ENCODE measurements at places on chromosomes 13 and 19.

- DNase-seq: no peak
Observed at GRCh38 chr19:33063753-33064457, 783 bp downstream of the RHPN2 start.

DNA sequence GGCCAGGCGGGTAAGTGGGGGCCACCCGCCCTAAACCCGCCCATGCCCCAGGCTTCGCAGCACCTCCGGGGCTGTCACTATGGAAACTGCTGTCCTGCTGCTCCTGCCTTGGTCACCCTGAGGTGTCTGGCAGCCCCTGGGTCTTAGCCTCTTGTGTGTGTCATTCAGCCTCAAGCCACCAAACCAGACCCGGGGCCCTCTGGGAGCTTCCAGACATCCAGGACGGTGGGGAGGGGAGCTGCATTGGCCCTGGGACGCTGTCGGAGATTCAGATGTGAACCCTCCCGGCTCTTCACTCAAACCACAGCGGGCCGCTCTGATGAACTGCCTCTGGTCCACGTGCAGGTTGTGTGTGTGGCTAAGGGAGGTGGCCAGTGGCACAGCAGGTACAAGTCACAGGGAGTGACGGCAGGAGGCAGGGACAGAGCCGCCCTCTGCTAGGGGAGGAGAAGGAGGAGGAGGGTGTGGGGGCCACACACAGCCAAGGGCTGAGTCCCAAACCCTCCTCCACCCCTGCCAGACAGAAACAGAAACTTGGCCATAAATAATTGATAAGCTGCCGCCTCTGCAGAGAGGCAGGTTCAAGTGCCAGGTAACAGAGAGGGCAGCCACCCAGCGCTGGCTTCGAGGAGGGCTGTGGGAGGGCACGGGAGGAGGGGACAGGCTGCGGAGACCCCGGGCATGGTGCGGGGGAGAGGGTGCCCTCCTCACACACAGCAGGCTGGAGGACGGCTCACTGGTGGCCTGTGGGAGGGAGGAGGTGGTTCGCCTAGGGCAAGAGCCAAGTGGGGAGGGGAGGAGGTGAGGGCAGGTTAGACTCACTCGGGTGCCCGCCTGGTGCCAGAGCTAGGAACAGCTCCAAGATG is 8.0 kb downstream of the NANOS3 start:
- DNase-seq: no peak

DNA sequence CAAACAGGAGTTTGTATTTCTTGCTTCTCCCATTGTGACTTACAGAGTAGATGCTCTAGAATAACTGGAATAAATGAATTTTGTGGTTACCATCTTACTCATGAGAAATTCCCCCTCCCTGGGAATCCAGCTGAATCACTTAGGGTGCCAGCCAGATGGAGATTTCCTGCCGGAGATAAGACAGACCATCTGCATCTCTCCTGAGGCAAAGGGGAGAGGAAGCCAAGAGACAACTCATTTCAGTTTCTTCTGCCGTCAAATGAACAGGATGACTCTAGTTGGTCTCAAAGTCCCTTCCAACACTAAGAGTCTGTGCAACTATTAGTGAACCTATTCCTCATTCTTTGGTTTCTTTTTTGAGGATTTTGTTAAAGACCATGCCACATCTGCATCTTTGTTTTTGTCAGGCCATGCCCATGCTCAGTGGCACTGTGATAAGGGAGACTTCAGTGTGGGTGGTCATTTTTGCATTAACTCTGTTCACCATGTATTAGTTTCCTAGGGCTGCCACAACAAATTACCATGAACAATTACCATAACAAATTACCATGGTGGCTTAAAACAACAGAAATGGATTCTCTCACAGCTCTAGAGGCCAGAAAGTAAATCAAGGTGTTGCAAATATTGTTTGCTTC is 112.8 kb downstream of the NDFIP2 start:
- DNase-seq: no peak

GRCh38 chr19:43624933-43625332 is 5.5 kb upstream of the ZNF428 start:
- peak; percentile 84 for DNase-seq

GRCh38 chr13:34161931-34162543 is 344.1 kb downstream of the RFC3 start:
- DNase-seq: no peak

DNA sequence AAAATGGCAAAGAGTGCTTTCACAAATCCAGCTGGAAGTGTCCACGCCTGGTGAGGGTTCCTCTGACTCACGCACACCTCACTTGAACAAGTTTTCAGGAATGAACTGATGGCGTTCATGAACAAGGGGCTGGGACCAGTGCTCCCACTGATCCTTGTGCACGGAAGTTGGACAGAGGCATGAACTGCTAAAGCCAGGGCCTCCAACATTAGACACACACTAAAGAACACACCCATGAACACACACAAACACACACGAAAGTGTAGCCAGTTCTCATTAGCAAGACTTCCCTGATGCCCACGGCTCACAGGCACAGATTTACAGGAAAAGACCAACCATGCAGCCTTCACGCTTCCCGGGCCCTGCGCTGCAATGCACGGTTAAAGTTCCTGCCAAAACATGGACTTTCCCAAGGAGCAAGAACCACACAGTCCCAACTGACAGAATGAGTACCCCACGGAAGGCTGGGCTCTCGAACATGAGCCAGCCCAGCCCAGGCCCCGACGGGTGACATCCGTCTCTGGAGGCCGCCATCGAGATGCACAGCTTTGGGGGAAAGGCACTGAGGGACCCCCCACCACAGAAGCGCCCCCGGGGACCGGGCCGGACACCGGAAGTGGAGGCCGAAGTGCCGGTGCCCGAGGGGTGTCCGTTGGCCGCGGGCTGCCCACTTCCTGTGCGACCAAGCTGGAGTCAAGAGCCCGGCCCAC is 808 bp downstream of the DNMT1 start:
- DNase-seq: no peak

GRCh38 chr13:80873589-80873988 is 532.7 kb upstream of the SPRY2 start:
- no peak for DNase-seq

GRCh38 chr13:96617528-96617927 is 376.7 kb downstream of the OXGR1 start:
- DNase-seq: no peak

- no peak for DNase-seq
Observed at GRCh38 chr13:57314897-57315520, 148.0 kb downstream of the PRR20E start.

DNA sequence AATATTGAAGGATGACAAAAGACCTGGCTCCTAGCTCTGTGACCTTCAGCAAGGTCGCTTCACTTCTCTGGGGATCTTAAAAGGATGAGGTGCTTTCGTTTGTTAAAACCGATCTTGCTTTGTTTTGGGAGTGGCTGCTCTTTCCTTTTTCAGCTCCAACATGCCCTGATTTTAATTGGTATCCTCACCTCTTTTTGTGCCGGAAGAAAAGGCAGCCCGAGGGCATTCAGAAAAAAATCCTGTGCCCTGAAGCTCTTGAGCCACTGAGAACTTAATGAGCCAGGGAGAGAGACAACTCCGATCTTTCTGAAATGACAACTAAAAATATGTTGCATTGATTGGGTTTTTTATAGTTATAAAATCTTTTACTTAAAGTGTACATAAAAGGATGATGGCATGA is 19.4 kb downstream of the CLDN10 start:
- no peak for DNase-seq

GRCh38 chr19:39946532-39946931 is 12.1 kb upstream of the FCGBP start:
- no peak for DNase-seq

- peak; percentile 67 for DNase-seq
Observed at GRCh38 chr19:584240-585001, 5.3 kb upstream of the HCN2 start.

GRCh38 chr19:35360880-35361420 is 2.7 kb downstream of the FFAR3 start:
- no peak for DNase-seq

DNA sequence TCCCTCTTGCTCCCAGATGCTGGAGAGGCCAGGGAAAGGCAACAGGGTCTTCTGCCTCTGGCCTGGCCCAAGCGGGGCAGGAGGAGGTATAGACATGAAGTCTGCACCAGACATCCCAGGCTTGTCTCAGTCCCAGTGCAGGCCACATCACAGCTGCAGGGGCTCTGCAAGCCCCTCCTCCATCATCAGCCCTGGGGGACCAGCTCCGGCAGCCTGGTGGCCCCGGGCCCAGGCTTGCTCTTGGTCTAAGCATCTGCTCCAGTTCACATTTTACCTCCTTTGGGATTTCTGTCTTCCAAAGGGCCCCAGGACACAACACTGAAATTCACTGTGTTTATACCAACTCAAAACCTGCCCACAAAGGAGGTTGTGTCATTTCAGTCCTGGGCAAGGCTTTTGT is 359.4 kb downstream of the ZNF536 start:
- no peak for DNase-seq

- no peak for DNase-seq
Observed at GRCh38 chr13:29845440-29846056, 4.9 kb downstream of the UBL3 start.

- DNase-seq: no peak
Observed at GRCh38 chr19:3389876-3390371, 23.5 kb downstream of the NFIC start.

DNA sequence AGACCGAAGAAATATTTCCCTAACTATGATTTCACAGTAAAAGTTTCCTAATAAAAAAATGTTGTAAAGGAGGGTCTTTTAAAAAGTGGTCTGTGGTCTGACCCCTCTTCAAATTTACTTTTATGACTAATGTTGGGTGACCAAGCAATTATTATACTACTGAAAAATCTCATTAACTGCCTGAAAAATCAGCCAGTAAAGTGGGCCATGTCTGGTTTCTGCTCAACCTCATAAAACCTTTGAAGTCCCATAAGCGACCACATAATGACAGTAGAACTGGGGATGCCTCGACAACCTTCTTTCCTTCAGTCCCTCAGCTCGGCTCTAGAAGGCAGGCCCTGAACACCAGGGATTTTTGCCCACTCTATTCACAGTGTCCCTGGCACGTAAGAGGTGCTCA is 434.3 kb downstream of the EFNB2 start:
- DNase-seq: no peak

DNA sequence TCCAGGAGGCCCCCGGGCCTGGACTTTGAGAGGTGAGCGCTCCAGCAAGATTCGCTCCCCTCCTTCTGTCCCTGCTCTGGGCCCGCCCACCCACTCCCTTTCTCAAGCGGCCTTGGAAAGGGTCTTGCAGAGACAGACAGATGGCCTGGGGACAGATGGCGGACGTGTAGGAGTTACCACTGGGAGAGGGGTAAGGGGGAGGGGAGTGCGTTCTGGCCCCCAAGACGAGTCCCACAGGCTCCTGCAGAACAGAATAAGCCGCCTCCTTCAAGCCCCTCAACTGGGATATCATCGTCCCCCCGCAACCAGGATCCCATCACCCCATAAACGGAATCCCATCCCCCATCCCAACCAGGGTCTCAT is 3.6 kb upstream of the TNFAIP8L1 start:
- DNase-seq: no peak

DNA sequence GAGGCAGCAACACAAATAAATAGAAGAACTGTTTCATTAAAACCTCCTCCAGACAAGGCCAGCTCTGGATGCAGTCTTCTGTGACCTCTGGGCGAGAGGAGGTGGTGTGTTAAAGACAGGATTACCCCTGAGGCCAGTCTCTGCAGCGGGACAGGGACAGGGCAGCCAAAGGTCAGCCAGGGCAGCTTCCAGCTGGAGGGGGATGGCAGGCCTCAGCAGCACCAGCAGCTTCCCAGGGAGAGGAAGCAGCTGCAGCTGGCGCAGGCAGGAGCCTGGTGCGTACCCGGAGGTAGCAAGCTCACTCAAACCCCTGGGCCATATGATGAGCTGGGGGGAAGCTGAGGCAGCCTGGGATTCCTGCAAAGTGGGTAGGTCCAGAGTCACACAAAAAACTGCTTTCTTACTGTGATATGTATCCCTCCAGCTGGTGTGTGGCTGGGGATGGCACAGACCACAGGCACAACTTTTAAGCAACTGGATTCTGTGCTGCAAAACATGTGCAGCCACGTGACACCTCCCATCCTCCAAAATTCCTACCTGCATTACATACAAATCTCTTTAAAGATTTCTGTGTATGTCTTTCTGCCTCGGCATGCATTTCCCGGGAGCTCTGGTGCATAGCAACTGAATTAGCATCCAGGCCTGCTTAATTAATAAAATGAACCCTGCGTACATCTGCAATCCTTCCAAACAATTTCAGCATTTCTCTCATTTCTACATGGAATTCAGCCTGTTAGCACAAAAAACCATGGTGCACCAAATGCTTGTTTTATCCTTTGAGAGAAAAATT is 238.3 kb upstream of the MAB21L1 start:
- DNase-seq: no peak

DNA sequence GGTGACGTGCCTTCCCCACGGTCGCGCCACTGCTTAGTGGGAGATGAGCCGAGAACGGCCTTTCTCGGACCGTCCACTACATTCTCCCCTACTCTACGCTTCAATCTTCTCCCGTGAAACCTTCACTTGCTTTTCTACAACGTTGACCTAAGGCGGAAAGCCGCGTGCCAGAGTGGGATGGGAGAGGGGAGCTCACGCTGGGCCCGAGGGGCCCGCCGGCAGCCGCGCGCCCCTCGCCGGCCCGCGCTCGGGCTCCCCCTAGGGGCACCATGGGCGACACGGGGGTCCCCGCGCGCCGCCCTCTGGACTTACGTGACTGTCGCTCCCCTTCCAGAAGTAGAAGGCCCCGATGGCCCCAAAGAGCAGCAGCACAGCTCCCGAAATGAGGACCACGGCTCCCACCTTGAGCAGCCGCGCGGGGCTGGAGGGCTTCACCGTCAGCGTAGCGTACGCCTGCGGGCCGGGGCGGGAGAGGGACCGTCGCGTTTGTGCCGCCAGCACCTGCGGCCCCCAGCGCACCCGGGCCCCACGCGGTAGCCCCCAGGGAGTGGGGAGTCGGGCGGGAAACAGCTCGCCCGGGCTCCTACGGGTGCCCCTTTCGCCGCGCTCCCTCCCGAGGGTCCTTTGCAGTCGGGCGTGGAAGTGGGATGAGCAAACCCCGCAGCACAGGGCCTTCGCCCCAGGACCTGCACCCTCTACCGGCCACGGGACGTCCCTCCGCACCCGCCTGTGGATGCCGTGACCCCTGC is 727 bp downstream of the CNMD start:
- DNase-seq: peak; percentile 1

DNA sequence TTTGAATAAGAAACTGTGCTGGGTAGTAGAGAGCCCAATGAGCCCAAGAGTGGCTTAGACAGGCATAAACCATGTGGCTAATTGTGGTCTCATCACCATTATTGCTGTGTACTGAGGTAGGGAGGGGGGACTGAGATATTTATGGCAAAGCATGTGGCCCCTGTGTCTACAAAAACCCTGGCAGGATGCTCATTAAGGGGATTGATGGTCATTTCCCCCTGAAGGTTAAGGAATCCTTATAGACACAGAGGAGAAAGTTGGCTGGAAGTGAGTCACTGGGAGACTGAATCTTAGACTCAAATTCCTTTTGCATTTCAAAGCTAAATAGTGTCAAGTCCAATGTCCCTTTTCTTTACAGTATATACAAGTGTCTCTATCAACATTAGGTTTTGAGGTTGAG is 9.8 kb upstream of the DACT3 start:
- DNase-seq: no peak

DNA sequence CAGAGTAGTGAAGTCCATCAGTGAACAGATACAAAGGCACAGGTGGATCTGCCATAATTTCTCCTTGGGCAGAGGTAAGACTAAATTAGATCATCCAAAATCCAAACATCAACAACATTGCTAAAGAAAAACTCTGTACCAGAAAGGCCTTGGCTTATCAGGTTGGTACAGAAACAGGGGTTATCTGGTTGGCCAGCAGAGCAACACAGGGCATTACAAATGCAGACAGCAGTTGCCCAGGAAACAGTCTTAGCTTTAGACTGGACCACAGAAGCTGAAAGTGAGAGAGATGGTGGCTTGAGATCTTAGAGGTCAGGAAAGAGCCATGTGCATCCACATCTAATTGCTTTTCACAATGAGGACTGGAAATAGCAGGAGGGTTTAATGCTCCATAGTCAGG is 26.6 kb upstream of the DGKH start:
- no peak for DNase-seq

All from CD4-positive, alpha-beta T cell treated with Interleukin-15 for 4 hours (primary cell).